ENCODE measurements at places on chromosomes 16 and 17. TPM values are rescaled to one million over a fixed set of nuclear protein-coding genes. Genes with fewer than 3 reads are reported as not detected.

The PDXDC1 gene
- 53.6 TPM for total RNA-seq

The SHCBP1 gene
- total RNA-seq = 27.4 TPM

The HS3ST2 gene
- total RNA-seq = not detected

The OTOA gene
- not detected for total RNA-seq

The PRAC1 gene
- total RNA-seq = not detected

The ARHGAP23 gene
- total RNA-seq = 62.4 TPM

The HELZ gene
- 12.1 TPM for total RNA-seq

The ABCC11 gene
- total RNA-seq = not detected
